ENCODE measurements at places on chromosomes 2 and 18. TPM values are rescaled to one million over a fixed set of nuclear protein-coding genes. Genes with fewer than 3 reads are reported as not detected.

LYPD6B gene
- total RNA-seq = not detected

AMER3 gene
- not detected for total RNA-seq

DNA sequence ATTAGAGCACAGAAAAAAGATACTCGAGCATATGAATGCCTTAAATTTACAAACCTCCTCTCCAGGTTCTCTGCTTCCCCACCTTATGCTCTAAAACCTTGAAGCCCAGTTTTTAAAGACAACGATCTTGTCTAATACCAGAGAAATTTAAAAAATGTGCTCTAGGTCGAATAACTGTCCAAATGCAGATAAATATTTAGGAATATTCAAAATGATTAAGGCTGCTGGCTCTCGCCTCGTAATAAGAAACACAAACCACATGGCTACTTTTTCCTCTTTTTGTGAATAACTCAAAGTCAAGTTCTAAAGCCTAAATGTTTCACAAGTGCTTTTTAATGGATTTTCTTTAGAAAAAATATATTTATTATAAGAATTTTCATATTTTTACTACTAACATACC is 101.3 kb downstream of the SATB2 start:
- DNase-seq = no peak

DNA sequence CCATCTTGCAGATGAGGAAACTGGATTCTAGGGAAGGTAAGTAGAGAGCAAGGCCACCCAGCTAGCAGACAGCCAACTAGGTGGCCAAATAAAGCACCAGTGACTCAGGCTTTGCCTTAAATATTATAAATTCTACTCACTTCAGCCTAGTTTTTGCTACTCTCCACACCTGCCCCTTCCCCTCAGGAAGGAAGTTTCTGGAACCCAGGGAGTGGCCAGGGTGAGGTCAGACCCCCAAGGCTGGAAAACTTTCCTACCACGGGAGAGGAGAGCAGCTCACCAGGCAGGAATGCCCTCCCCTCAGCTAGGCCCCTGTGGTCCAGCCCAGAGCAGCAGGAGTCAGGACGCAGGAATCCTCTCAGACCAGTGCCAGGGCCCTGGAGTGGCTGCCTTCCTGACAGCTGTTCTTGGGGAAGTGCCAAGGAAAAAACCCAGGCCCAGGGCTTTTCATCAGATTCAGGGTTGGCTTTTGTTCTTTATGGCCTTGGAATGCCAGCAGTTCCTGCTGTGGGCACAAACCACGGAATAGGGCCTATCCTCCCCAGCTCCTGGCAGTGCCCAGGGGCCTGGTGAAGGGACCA is 5.1 kb upstream of the PAX8 start:
- DNase-seq = peak; percentile 60

DNA sequence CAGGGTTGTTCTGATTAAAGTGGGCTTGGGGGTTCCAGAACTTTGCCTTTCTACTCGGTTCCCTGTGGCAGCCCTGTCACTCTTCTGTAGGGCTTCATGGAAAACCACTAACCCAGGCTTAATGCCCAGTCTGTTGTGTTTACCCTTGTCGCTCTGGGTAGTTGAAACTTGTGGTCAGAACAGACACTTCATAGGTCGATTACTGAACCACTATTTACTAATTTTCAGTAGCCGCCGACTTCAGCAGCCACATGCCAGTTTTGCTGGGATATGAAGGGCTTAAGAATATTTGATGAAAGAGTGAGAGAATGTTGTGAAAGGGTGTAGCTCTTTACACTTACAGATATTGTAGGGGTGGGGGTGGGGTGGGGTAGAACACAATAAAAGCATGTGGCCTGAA is 362.3 kb downstream of the RND3 start:
- DNase-seq = no peak

- no peak for DNase-seq
Measured at GRCh38 chr2:219350710-219351221, 18.2 kb upstream of the RESP18 start.

- DNase-seq = peak; percentile 66
Measured at GRCh38 chr18:5456577-5457461, 87.0 kb downstream of the EPB41L3 start.

DNA sequence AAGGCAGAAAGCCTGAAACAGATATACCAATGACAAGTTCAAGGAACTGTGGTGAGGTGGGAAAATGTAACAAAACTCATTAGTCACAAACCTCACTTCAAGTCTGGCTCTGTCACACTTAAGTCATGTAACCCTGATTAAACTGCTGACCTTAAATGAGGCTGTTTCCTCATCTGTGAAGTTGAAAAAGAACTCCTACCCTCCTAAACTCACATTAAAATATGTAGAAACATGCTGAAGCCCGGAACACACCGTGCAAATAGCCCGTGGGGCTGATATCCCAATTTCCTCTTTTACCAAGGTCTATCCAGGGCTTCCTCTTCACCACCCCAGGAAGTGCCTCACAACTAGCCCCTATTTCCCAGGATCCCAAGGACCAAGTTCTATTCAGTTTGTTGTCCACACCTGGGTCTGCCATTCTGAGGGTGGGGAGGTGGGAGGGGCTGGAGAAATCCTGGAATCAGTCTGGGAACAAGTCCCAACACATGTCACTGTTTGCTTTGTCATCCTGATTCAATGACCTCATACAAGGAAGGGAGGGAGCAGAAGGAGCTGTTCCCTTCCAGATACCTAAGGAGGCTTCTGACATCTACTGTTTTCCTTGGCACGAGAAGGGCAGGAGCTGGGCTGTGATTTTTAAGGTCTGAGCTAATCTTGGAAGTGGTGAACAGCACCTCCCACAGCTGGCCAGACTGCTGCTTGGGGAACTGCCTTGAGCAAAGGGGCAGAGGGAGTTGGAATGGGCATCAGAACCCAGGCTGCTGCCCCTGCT is 42.3 kb downstream of the SLC4A1AP start:
- peak; percentile 95 for DNase-seq

DNA sequence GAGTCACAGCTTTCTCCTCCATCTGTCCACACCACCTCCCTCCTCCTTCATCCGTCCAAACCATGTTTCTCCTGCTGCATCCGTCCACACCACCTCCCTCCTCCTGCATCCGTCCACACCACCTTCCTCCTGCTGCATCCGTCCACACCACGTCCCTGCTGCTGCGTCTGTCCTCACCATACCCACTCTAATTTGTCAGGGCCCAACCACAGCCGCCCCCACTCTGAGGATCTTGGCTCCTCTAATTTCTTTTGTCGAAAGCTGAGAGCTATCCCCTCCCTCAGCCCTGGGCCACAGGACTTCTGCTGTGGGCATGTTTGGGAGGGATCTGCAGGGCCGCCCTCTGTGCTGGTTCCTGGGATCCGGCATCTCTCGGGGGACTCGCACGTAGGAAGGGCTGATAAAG is 67.4 kb downstream of the TPO start:
- no peak for DNase-seq

DNA sequence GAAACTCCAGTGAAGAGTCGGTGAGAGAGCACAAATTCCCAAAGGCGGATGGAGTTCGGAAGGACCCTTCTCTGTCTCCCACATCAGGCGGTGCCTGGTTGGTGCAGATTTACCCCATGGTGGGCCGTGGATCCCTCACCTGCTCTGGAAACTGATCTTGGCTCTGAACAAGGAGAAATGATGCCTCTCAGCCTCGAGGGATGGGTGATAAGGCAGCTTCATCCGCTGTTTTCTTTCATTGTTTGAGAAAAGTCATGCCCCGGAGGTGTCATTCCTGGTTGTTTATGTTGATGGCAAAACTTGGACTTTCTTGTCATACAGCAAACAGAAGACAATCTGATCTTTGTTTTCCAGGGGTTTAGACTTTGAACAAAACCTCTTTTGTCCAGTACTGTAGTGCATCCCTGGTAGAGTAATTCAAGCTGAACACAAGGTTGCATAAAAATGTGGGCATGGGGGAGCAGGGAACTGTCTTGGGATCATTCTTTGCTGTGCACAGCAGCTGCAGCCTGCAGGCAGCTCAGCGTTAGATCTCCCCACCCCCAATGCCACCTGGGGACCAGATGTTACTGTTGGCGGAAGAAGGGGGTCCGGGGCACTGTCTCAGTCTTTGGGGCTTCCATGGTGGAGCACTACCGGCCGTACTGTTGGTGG is 81.3 kb downstream of the NFATC1 start:
- DNase-seq = no peak

MC4R gene
- total RNA-seq = not detected
